NCI-H1105 treated with DMSO at 0.1 percent for 48 hours (cell line): ENCODE measurements at places on chromosomes 2 and 18.
A peak's percentile ranks its signal among the peaks of the same experiment; 100 is the strongest.

DNA sequence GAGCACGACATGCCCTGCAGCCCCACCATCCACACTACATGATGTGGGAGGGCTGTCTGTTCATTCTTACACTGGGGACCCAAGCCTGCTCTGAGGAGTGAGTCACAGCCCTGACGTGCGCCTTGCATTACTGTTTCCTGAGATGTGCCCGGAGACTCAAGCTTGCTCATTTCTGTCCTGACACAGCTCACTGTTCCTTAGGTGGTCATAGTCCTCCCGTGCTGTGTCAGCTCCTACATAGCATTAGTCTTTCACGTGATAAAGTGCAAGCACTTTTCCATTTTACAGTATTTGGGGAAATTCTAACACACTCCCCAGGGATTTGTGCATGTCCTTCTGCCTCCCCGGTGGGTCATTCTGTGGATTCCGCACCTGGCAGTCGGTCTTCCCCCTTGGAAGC is 46.2 kb upstream of the TRIM43B start:
- no peak for DNase-seq

DNA sequence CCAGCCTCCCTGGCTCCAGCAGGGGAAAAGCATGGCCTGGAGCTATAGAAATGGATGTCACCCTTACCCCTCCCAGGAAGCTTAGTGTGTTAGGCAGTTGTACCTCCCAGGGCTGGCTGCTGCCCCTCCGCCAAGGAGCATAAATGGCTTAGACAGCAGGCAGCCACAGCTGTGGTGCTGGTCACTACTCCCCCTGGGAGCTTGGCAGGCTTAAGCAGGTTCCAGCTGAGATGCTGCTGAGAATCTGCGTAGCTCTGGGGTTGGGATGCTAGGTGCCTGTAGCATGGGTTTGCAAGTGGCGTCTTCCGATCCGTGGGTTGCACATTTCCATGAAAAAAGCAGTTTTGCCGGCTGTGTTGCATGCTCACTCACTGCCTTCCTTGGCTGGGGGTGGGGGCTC is 369.7 kb downstream of the CTNNA2 start:
- no peak for DNase-seq

DNA sequence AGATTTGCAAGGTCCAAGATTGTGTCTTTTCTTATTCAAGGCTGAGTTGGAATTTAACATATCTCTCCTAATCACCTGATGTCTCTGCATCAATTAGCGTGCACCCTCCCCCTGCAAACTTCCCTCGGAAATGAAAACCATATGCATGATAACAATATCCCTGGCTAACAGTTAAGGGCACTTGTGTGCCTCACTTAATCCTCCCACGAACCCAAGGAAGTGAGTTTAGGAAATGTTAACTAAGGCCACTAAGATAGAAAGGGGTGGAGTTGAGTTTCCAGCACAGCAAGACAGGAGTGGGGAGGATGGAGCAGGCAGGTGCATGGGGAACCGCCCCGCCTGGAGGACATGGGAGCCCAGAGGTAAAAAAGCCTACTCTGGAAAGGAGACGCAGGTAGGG is 52.4 kb upstream of the PTMA start:
- DNase-seq = no peak

DNA sequence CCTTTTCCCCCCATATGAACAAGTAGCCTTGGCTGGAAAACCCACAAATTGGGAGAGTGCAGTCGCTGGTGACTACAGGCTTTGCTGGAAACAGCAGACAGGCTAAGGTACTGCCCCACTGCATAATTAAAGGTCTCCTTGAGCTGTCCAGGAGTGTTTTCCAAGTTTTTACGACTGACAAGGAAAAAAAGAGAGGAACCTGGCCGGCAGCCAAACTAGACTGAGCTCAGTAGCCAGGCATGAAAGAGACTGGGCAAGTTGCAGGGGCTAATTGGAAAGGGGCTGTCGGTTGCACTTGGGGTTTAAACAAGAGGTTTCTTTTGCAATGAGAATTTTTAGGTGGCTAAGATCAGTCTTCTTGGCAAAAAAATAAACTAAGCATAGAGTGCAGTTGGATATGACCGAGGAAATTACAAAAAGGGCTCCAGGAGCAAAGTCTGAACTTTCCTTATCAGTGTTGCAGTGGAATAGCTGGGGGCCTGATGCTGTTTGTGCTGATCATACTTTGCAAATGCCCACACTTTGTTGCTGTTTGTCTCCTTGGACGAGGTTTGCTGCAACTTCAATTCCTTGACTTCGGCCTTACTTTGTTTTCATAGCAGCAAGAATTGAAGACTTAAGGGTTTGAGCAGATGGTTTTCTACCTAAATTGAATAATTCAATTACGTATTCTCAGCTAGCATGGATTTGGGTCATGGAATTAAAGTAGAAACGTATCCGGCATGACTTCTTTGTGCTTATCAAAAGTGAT is 2.1 kb downstream of the GULP1 start:
- peak; percentile 88 for DNase-seq

- DNase-seq = peak; percentile 66
These were observed 143.5 kb downstream of the TGIF1 start for GRCh38 chr18:3593381-3593903.

- no peak for DNase-seq
These were observed 247.6 kb downstream of the DYM start for GRCh38 chr18:49212819-49213218.

GRCh38 chr2:37872192-37872750 is 52.8 kb upstream of the RMDN2 start:
- DNase-seq = no peak

DNA sequence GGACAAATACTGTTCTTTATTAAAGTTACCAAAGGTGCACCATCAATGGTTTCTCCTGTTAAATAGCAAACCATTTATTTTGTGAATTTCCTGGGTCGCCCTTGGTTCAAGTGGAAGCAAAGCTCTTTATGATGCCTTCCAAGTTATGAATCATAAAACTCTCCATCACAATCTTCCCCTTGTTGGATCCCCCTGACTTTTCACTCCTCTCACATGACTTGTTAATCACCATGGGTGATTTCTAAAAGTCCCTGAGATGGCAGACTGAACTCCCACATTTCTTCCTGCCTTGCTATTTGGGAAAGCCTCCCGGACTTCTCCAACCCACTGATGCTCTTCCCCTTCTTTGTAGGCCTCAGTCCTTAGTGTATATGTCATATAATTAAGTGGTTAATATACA is 176.0 kb downstream of the THADA start:
- no peak for DNase-seq

DNA sequence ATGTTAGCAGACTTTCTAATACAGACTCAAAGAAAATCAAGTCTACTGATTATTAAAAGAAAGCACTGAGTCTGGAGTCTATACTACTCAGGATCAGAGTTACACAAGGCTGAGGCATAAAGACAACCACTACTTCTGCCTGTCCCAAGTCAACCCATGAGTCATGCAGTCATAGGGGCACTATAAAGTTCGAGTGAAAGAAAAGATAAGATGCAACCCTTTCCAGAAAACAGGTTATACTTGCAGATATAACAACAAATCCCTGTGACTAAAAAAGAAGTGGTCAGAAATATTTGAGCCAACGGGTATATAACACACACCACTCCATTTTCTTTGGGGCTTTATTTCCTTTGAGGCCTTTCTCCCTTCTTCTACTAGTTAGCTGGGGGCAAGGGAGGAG is 18.6 kb upstream of the SCRN3 start:
- no peak for DNase-seq

DNA sequence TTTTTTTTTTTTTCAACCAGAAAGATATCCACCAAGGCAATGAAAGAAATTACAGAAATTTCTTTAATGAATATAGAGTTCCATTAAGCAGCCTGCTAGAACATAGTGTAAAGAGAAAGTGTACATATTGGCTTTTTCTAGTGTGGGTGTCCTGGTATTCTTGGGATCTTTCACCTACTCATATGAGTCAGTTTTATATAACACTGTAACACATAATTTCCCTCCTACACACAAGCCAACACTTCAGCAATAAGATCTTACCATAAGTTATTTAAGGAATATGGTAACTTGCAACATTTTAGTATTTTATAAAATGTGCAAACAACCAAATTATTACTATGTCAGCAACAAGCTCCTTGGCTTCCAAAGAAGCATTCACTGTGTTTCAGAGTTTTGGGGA is 59.9 kb downstream of the ZRANB3 start:
- DNase-seq = no peak

DNA sequence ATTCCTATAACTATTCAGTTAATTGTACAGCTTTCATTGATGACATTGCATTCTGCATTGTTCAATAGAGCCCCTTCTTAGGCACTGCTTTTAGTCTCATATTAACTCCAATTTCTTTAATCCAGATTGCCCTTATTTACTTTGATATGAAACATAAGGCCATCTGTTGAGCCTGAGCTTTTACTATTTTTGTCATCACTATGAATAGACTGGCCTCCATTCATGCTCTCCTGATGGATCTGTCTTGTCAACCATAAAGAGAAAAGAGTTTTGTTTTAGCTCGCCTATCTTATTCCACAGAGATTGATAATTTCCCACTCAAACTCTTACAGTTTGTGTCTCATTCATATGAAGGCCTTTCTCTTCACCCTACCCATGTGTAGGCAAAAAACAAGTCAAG is 159.2 kb upstream of the DTNA start:
- DNase-seq = no peak

- no peak for DNase-seq
These were observed 78.7 kb downstream of the GBX2 start for GRCh38 chr2:236089271-236090026.

GRCh38 chr2:66390811-66391210 is 44.1 kb upstream of the MEIS1 start:
- peak; percentile 15 for DNase-seq
